D341Med (cell line): ENCODE measurements at places on chromosomes 16 and 17.

DNA sequence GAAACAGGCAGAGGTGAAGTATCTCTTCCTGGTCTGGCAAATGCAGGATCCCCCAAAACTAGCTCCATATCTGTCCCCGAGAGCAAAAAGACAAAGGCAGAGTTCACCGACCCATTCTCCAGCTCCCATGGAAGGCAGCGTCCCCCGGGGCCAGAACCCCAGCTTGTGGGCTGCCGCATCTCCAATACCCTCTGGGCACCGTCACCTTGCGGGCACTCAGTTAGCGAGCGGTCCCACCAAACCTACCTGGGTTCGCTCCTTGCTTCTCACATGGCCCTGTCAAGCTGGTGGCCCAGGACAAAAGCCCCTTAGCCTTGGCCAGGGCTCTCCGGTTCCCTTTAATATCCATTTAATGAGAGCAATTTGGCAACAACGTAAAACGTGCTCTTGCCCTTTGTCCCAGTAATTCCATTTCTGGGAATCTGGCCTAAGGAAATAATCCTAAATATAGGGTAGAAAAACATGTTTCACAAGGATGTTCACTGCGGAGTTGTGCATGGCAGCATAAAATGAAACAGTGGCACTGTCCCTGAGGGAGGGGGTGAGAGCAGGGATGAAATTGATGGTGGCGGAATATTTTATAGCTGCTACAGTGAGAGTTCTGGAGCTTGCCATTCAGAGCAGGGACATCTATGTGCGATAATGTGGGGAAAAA, 157.1 kb downstream of the CMIP start:
- DNase-seq = no peak

DNA sequence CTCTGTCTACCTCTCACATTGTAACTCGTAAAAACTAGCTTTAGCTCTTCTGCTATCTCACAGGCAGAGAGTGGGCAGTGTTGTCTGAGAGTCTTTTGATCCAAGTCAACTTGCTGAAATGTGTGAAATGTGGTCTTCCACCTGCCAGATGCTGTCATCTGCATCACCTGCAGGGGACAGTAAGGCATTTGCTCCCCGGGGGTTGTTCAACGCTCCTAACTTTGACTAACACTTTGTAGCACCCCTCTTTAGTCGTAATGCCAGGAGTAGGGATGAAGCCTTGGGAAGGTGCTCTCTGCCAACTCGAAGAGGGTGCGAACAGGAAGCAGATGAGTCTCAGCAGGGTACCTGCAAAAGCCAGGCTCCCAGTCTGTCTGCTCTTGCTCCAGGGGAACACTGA, 36.1 kb downstream of the SNX11 start:
- no peak for DNase-seq

- DNase-seq = peak; percentile 85
These were observed at the start of gene QPRT for GRCh38 chr16:29678691-29679267. TSS of gene QPRT (plus strand) at chr16:29679180. CDS start at chr16:29679198, 18 bp downstream.

- DNase-seq = no peak
These were observed 6.6 kb upstream of the CPHXL start for GRCh38 chr16:75732871-75733270.

- DNase-seq = no peak
These were observed 2.5 kb downstream of the CBLN1 start for GRCh38 chr16:49278944-49279725.
